Cerebellar nuclear complex (tissue), 1 donor: ENCODE measurements at places on chromosomes 12 and 14.

GRCh38 chr12:79360936-79361335 lies 329.8 kb downstream of the PAWR start:
- no peak for DNase-seq

DNA sequence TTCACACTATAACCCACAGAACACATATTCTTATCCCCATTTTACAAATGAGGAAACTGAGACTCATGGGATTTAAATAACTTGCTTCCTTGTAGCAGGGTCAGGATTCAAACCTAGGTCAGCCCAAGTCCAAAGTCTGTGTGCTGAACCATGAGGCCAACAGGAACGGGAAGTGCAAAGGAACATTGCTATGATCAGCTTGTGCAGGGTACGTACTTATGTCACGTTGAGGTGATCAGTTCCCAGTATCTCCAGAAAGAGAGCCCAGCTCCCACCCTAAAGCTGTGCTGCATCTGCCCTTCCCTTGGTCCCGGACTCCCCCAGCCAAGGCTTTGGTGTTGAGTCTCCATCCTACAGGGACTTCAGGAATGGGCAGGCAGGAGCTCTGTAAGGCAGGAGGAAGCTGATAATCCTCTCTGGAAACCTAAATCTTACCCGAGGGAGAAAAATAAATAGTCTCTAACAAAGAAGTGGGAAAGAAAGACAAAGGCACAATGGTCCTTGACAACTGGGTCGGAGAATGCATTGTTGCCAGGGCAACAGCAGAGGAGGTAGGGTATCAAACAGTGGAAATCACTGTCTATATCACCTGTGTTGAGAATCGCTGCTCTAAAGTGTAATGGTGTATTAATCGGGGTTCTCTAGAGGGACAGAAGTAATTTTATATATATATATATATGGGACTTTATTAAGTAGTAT lies 82.5 kb upstream of the FICD start:
- no peak for DNase-seq

- no peak for DNase-seq
Measured at GRCh38 chr12:128178565-128178964, 88.4 kb upstream of the TMEM132C start.

- no peak for DNase-seq
Measured at GRCh38 chr12:32546272-32546671, 132.8 kb upstream of the DNM1L start.

GRCh38 chr12:124532967-124533366 lies 34.4 kb downstream of the NCOR2 start:
- DNase-seq, result no peak

DNA sequence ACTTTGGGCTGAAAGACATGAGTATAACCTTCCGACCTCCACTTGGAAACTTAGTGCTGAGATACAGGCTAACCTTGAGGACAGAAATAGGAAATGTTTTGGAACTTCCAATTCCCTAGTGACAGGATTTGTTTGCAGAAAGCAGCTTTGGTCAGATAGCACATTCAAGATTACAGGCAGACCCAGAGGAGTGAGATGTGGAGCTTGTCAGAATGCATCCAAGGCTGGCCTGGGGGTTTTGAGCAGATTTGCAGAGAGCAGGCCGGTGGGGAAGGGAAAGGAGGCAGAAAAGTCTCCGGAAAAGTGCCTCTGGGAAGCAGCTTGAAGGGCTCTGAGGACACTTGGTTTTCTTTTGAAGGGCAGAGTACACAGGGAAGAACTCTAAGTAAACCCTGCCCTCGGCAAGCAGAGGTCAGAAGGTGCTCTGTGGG lies 180.3 kb downstream of the ETV6 start:
- no peak for DNase-seq

DNA sequence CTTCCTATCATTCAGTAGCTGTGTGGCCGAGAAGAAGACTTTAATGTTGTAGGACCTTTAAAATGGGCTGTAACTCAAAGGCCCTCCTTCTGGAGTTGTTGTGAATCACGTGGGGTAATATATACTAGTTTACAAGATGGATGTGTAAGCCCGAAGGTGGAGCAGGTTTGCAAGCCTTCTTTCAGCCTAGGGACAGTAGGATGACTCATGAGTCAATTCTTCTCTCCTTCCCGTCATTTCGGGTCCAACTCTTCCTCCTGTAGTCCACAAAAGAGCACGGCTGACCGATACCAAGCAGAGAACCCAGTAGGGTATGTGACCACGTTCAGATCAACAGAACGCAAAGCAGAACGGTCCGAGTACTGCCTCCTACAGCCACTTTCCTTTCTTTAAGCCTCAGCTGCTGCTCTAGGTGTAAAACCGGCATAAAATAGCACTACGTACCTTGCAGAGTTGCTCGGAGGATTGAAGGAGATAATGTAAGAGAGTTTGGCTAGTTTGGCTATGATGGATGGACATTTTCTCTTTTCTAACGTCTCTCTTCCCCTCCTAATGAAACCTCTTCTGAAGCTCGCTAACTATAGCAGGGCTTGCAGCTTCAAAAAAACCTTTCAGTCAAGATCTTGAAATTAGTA lies 1.3 kb upstream of the RASSF3 start:
- DNase-seq, result no peak

- DNase-seq, result no peak
Measured at GRCh38 chr14:31127690-31128089, 79.9 kb downstream of the HECTD1 start.

- DNase-seq, result no peak
Measured at GRCh38 chr12:31388713-31389112, 62.8 kb upstream of the SINHCAF start.

GRCh38 chr14:78341827-78342389 lies 171.7 kb downstream of the NRXN3 start:
- no peak for DNase-seq

DNA sequence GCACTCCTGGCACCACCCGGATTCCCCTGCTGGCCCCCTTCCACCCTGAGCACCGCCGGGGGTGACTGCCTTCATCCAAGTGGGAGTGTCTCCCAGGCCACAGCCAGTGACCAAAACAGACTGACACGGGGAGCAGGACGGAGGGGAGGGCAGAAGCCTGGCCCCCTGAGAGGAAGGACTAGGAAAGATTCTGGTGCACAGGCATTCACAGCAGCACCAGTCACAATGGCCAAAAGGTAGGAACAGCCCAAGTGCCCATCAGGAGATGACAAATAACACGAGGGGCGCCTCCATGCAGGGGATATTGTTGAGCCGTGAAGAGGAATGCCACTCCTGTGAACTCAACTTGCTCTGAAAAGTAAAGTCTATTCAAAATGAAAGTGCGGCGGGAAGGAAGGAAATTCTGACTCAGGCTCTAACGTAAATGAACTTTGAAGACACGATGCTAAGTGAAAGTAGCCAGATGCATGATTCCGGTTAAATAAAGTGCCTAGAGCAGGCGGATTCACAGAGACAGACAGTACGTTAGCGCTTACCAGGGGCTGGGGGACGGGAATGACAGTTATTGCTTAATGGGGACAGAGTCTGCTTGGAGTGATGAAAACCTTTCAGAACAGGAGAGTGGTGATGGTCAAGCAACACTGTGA lies 146.1 kb upstream of the NCOR2 start:
- DNase-seq, result no peak

- no peak for DNase-seq
Measured at GRCh38 chr14:37816743-37817295, 221.4 kb downstream of the TTC6 start.

GRCh38 chr14:55212634-55213033 lies 21.2 kb upstream of the DLGAP5 start:
- DNase-seq, result no peak

GRCh38 chr14:74478996-74479635 lies 14.0 kb downstream of the NPC2 start:
- DNase-seq, result no peak

DNA sequence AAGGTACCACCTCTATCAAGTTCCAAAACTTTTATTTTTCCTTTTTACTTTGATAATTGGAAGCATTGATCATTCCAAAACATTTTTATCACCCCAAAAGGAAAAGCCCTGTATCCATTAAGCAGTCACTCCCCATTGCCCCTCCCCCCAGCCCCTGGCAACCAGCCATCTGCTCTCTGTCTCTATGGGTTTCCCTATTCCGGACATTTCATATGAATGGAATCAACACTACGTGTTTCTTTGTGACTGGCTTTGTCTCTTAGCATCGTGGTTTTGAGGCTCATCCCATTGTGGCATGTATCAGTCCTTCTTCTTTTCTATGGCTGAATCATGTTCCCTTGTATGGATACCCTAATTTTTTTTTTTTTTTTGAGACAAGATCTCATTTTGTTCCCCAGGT lies 18.0 kb upstream of the PHETA1 start:
- DNase-seq, result no peak

DNA sequence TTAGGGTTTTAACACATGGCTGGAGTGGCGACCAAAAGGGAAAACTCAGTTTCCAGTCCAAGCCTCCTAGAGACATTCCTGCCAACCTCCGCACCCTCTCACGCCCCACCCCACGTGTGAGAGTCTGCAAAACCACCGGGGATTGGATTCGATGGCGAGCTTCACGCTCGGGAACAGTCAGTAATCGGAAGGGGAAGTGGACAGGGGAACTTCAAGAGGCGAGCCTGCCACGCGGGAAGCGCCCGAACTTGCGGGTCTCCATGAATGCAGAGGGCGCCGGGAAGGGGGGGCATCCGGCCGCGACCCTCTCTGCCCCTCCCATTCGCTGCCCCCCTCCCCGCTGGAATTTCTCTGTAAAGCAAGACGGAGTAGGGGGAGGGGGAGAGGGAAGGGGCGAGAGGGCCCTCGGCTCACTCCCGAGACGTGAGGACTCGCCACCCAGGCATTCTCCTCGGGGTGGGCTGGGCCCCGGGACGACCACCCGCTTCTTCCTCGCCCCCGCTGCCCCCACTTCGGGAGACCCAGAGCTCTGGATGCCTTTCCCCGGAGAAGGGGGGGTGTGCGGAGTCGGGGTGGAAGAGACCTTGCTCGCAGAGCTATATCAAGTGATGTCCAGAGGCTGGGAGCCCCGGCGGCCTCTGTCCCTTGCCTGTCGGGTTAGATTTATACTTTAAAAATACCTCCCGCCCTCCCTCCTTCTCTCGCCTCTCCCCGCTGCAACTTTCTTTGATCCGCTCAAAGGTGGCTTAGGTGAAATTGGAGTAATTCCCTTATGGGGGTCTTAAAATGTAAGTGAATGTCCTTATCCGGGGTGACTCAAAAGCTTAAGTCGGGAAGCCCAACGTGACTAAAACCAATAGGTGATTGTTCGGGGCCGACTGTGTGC lies 2.5 kb upstream of the CCND2 start:
- DNase-seq, result no peak

DNA sequence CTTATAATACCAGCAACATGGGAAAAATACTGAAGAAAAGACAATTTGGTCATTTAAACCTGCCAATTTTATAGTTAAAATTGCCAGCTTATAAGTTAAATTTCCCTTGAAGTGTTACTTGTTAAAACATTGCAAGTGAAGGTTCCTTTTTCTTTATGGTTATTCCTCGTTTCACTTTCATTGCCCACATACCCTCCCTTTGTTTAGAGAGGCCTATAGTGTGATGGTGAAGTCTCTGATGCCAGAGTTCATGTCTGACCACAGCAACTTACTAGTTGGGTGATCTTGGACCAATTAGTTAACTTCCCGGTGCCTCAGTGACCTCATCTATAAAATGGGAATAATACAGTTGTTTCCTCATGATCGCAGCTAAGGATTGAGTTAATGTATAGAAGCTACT lies 173.5 kb downstream of the ANO6 start:
- DNase-seq, result no peak

DNA sequence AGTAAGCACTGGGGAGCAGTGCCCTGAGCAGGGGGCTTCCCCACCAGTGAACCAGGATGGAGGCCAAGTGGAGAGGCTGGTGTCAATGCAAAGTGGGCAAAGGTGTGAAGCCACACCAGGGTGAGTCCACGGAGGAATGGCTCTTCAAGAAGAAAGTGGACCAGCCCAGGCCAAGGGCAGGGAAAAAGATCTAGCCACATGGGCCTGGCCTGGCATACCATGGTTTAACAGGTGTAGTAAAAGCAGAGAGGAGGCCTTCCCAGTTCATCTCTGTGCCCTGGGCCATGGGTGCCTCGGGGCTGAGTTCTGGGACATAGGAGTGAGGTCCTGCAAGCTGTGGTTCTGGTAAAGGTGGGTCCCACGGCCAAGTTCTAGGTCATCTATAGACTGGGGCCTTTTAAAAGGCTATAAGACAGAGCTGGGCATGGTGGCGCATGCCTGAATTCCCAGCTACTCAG lies 153.4 kb downstream of the DPF3 start:
- no peak for DNase-seq

DNA sequence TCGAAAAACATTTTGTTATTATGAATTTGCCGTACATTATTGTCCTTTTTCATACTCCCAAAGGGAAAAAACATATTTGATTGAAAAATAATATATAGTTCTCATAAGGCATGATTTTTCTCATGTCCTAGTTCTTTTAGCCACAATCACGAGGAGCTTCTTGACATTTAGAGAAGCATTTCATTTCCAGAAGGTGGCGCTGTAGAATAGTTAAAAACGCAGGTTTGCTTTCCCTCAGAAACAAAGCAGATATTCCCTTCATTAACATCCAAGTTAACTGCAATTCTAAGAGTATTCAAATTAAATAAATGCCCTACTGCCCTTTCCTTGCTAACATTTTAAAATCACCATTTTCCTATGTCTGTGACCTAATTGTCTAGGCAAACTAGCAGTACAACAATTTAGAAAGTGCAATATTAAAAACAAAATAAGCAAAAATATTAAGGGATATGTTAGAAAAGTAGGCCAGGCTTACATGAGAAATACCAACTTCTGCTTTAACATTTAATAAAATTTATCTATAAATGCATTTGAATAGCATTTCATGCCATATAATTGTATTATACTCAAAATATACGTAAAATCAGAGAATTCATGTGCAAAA lies 10.9 kb upstream of the PIK3C2G start:
- no peak for DNase-seq

DNA sequence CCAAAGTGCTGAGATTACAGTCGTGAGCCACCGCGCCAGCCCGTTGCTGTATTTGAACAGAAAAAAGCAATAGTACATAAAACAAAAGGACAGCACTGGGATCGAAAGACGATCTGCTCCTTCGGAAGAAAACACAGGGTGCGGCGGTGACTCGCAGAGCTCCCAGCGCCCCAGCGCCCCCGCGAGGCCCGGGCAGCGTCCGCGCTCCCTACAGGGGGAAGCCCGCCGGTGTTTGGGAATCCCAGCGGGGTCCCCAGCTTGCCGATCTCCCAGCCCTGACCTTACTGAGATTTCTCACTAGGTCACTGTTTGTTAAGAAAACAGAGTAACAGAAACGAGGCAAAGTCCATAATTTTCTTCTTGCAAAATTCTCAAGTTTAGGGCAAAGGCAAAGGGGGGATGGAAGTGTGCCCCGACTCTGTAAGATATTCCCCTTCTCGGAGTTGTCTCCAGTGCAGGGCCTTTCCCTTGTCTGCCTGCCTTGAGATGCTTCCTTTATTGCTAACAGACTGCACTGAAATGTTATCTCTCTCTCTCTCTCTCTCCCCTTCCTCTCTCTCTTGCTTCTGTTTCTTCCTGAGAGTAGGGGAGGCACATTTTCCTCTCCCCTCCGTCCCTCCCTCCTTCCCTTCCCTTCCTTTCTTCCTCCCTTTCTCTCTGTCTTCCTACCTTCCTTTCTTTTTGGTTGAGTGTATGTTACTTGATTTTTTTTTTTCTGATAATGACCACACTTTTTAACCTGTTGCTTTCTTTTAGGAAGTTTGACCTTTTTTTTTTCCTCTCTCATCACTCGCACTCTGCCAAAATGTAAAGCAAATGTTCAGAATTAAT lies 91.9 kb downstream of the TMEM30B start:
- no peak for DNase-seq

- DNase-seq, result no peak
Measured at GRCh38 chr12:71872972-71873371, 33.4 kb downstream of the TBC1D15 start.

- no peak for DNase-seq
Measured at GRCh38 chr14:20563971-20564370, 3.1 kb upstream of the RNASE9 start.
